ENCODE measurements at places on chromosomes 2 and 18. TPM values are rescaled to one million over a fixed set of nuclear protein-coding genes. Genes with fewer than 3 reads are reported as not detected.

ZNF521 gene
- total RNA-seq, result 15.4 TPM

RSAD2 gene
- not detected for total RNA-seq

G6PC2 gene
- total RNA-seq, result not detected

COLEC11 gene
- 3.5 TPM for total RNA-seq

STAT4 gene
- 0.64 TPM for total RNA-seq
